ENCODE measurements at places on chromosomes 3 and 15. TPM values are rescaled to one million over a fixed set of nuclear protein-coding genes. Genes with fewer than 3 reads are reported as not detected.

Gene ZMYND10
- 2.3 TPM for polyA plus RNA-seq

Gene DPP8
- polyA plus RNA-seq, result 52.0 TPM

Gene EHD4
- 7.3 TPM for polyA plus RNA-seq

Gene LPCAT4
- 7.3 TPM for polyA plus RNA-seq

Gene PARP6
- polyA plus RNA-seq, result 19.1 TPM

Gene EAF2
- 18.9 TPM for polyA plus RNA-seq

Gene COL7A1
- not detected for polyA plus RNA-seq

Gene GHSR
- 4.3 TPM for polyA plus RNA-seq

Gene SEMA6D
- not detected for polyA plus RNA-seq

GRCh38 chr3:139111392-139112229 lies 66.9 kb upstream of the PRR23C start:
- DNase-seq, result no peak

DNA sequence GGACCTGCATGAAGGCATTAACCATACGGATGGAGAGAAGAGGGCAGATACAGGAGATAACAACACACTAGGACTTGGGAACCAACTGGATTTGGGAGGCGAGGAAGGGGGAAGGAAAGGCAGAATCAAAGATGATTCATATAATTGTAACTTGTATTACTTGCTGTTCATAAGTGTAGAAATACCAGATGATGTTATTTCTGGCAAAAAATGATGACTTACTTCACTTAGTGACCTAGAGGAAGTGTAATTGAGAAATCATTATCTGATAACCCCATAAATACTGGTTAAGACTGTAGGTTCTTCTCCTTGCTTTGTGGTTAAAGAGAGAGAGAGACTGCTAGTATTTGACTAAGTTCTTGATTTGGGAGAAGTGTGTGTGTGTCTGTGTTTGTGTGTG lies 50.5 kb upstream of the GK5 start:
- DNase-seq, result peak; percentile 29

GRCh38 chr3:141439589-141439988 lies 47.2 kb upstream of the RASA2 start:
- DNase-seq, result no peak

DNA sequence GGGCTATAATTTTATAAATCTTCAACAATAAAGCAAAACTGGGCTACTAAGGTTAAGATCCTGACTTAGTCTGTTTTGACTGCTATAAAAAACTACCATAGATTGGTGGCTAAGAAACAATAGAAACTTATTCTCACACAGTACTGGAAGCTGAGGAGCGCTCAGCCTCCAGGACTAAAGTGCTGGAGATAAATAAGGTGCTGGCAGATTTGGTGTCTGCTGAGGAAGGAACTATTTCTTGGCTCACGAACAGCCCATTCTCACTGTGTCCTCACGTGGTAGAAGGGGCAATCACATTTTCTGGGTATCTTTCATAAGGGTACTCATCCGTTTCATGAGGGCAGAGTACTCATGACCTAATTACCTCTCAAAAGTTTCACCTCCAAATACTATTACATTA lies 166.8 kb upstream of the CBLB start:
- no peak for DNase-seq

GRCh38 chr15:29056839-29057450 lies 171.2 kb downstream of the APBA2 start:
- no peak for DNase-seq

DNA sequence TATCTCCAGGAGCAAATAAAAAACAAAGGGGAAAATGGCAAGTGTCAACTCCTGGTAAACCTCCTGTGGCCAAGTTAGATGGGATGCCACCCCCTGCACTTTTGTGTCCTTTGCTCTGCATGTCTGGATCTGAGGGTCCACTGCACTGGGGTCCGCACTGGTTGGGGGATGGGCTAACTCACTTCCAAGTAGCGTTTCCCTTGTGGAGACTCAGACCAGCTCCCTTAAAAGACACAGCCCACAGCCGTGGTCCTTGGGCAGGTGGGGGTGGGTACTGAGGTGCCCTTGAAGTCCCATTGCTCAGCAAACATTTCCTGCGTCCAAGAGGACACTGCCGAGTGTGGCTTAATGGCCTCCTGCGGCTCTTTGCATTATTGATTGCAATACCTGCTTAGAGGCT lies 188.2 kb downstream of the MEGF11 start:
- no peak for DNase-seq

- no peak for DNase-seq
These were observed 75.3 kb downstream of the RFX7 start for GRCh38 chr15:56168394-56168793.

DNA sequence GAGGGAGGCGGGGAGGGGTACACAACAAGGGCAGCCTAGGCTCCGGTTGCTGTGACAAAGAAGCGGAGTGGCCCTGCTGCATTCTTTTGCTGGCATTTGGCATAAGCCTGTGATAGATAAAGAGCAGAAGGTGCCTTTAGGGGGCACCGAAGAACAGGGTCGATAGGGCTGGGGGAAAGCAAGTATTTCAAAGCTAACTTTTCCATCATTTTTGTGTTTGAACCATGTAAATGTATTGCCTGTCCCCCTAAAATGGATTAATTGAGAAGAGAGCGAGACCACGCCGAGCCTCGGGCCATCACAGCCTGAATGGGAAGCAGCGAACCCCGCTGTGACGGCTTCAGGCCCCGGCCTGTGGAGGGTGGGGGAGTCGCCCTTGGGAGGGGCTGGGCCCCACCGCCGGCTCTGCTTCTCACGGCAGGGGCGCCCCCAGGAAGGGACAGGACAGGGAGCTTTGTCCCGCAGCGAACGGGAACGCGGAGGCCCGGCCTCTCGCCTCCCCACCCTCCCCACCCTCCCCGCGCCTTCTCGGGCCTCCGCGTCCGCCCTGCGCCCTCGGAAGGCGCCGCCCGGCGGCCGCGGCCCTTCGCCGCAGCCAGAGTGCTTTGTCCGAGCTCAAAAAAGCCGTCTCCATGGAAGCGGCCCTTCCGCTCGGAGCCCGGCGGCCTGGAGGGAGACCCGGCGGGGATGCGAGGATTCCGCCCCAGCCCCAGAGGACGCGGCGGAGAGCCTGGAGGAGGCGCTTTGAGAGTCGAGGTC lies 32.4 kb upstream of the ALDH1L1 start:
- no peak for DNase-seq

- no peak for DNase-seq
These were observed 5.0 kb upstream of the FOXB1 start for GRCh38 chr15:59998950-59999611.

- no peak for DNase-seq
These were observed 30.9 kb downstream of the CCNL1 start for GRCh38 chr3:157128771-157129681.

- no peak for DNase-seq
These were observed 316.7 kb upstream of the TBL1XR1 start for GRCh38 chr3:177513815-177514610.

DNA sequence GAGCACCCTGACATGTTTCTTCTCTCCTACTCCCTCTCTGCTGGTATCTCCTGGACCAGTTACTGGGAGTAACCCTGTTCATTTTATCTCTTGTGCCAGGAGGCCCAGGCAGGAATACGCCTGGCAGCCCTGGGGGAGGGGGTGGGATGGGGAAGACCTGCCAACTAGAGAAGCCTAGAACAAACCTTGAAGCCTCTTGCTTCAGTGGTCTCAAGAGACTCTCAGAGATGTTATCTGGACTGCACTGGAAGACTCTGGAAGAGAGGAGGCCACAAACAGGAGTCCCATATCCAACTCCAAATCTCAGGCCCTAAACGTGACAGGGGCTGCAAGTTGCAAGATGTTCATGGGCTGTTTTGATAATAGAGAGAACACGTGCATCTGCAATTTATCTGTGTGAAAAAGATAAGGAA lies at the start of gene EPB42:
EPB42 (minus strand) TSS at position 28 of the 413 bp plus-strand sequence. CDS start 193 bp downstream, outside the sequence.
- DNase-seq, result no peak

GRCh38 chr3:132556508-132557159 lies 40.4 kb upstream of the ACKR4 start:
- DNase-seq, result no peak

- DNase-seq, result no peak
These were observed 8.5 kb downstream of the KLHL18 start for GRCh38 chr3:47291158-47291753.

GRCh38 chr3:144564011-144564410 lies 592.4 kb downstream of the DIPK2A start:
- no peak for DNase-seq

GRCh38 chr3:64501298-64501906 lies 186.4 kb downstream of the ADAMTS9 start:
- DNase-seq, result no peak

DNA sequence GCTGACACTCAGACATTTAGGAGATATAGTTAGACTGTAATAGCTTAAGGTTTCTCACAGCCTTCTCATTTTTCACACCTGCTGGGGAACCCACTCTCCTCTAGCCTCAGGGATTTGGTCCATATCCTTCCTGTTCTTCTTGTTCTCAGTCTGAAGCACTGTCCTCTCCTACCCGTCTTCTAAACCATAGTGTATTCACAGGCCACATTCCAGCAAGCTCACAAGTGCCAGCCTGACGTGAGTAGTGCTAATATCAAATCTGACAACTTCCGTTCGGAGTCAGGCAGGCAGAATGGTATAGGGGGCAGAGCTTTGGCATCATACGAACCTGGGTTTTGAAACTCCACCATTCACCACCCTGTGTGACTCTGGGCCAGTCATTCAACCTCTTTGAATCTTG lies 6.9 kb upstream of the CA12 start:
- no peak for DNase-seq

GRCh38 chr15:71677352-71677751 lies 133.0 kb upstream of the NR2E3 start:
- no peak for DNase-seq

DNA sequence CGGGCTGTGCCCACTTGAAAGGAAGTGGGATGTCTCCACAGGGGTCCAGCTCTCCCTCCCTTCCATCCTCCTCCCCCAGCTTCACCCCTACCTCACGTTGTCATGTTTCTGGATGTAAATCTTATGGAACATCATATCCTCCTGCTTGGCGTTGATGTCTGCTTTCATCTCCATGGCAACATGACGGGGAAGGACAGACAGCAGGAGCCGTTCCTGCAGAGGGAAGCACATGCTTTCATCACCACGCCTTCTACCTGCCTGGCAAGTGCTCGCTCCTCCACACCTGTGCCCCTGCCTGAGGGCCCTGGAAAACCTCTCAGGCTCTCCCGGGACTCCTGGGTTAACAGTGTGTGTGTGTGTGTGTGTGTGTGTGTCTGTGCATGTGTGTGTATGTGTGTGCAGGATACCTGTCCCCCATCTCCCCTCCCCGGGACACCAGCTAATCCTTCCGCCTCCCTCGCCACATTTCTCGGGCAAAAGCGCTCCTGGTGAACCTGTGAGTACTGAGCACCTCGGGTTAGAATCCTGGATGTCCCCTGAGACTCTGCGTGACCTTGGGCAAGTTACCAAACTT lies 101.1 kb downstream of the ADCY5 start:
- no peak for DNase-seq

DNA sequence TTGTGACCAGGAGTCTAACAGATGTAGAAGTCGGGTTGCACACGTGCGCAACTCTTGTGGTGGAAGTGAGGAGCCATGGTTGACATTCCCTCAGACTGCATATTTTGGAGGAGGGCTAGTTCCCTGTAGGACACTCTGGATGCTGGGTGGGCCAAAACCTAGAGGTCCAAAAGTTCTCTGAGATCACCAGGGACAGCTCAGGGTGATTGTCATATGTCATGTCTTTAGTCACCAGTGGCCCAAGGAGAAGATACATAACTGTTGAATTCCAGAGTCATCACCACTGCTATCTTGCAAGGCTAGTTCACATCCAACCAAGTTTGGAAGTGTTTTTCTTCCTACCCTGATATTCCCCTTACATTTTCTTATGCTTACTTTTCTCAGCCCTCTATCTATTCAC lies 95.2 kb upstream of the C3orf80 start:
- DNase-seq, result no peak
